ENCODE measurements at places on chromosomes 13 and 19.

GRCh38 chr19:1540365-1540925, 16.6 kb downstream of the PLK5 start:
- H3K36me3 ChIP-seq: no peaks in the 10 kb centered on the region
- H3K27me3 ChIP-seq: peaks cover 27% of the 10 kb centered on the region
- DNase-seq: no peak
- H3K4me1 ChIP-seq: peaks cover 4% of the 10 kb centered on the region
- H3K27ac ChIP-seq: no peak overlapping the region

GRCh38 chr13:55255236-55255635, 1885.5 kb upstream of the PRR20A start:
- no peak overlapping the region for H3K27ac ChIP-seq
- no peaks in the 10 kb centered on the region for H3K36me3 ChIP-seq
- H3K27me3 ChIP-seq: no peaks in the 10 kb centered on the region

DNA sequence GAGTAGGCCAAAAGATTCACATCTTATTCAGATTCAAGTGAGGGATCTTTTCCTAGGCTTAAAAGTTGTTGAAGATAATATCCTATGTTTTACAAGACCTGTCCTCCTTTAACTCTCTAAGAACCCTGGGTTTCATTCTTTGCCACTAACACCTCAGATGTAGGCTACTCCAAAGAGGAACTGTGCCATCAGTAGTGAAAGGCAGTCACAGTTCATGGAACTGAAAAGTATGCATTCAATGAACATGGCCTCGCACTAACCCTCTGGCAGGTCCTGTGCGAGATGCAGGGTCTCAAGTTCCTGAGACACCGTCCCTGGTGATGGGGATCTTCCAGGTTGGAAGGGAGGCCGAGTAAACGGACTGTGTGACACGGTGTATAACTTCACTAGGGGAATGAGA, 4.3 kb downstream of the LGALS14 start:
- H3K27ac ChIP-seq: no peak overlapping the region
- no peak for DNase-seq
- no peaks in the 10 kb centered on the region for H3K36me3 ChIP-seq
- peaks cover 25% of the 10 kb centered on the region for H3K27me3 ChIP-seq
- no peak overlapping the region for H3K4me3 ChIP-seq

GRCh38 chr19:18867199-18867598, 28.8 kb downstream of the CERS1 start:
- no peak overlapping the region for H3K27ac ChIP-seq
- H3K4me1 ChIP-seq: peaks cover 8% of the 10 kb centered on the region
- H3K4me3 ChIP-seq: no peak overlapping the region
- no peak for DNase-seq
